CD4-positive, alpha-beta memory T cell (primary cell): ENCODE measurements at places on chromosomes 6 and 20. TPM values are rescaled to one million over a fixed set of nuclear protein-coding genes. Genes with fewer than 3 reads are reported as not detected.

DNA sequence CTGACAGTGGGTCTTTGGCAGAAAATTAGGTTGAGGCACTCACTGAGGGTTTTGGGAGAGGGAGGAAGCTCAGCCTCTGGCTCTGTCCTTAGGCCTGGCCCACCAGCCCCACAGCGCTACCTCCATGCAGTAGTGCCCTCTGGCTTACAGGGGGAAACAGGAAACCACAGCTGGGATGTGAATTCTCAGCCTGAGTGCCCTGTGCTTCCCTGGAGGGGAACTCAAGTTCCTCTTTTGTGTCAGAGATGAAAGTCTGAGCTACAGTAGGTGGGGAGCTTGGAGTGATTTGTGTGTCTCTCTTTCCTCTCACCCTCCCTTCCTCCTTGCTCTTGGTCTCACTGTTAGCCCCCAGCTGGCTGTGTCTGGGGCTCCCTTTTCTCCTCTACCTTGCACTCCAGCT is 48.2 kb upstream of the BLCAP start:
- H3K4me3 ChIP-seq, result no peak overlapping the region

GRCh38 chr20:43717616-43717995 is 9.2 kb downstream of the GTSF1L start:
- H3K36me3 ChIP-seq, result no peaks in the 10 kb centered on the region
- H3K27ac ChIP-seq, result no peak overlapping the region
- H3K4me3 ChIP-seq, result no peak overlapping the region

- DNase-seq, result no peak
- H3K4me3 ChIP-seq, result no peak overlapping the region
- H3K4me1 ChIP-seq, result peaks cover 52% of the 10 kb centered on the region
These were observed 333.0 kb downstream of the CD83 start for GRCh38 chr6:14450578-14450977.

GRCh38 chr20:20491110-20491783 is 123.3 kb downstream of the INSM1 start:
- peaks cover 5% of the 10 kb centered on the region for H3K36me3 ChIP-seq
- no peaks in the 10 kb centered on the region for H3K27me3 ChIP-seq
- no peak for DNase-seq
- H3K27ac ChIP-seq, result no peak overlapping the region

TRAPPC3L gene
- total RNA-seq, result not detected

KCNK5 gene
- total RNA-seq, result 0.79 TPM

MAVS gene
- 45.2 TPM for total RNA-seq

GRCh38 chr6:113901482-113901881 is 44.3 kb downstream of the MARCKS start:
- no peaks in the 10 kb centered on the region for H3K27me3 ChIP-seq
- no peak for DNase-seq
- H3K4me3 ChIP-seq, result no peak overlapping the region

DNA sequence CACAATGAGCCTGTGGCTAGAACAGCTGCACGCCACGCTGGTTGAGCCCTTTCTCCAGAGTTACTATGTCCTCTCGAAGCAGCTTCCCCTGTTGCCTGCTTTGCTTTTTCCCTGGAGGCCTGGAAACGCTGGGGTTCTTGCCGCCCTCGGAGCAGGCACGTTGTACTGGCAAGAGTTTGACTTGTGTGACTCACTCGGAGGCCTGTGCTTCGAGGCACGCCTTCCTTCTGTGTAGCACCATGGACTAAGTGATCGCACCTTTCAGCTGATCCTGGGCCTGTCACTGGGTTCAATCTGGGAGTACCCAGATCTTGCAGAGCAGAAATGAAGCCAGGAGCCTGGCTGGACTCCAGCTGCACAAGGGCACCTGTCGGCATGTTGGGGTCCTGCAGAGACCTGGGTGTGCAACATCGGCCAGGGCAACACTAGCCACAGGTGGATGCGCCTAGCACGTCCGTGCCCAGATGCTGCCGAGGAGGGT is 5.2 kb downstream of the INSM1 start:
- no peaks in the 10 kb centered on the region for H3K36me3 ChIP-seq
- H3K27me3 ChIP-seq, result no peaks in the 10 kb centered on the region
- no peaks in the 10 kb centered on the region for H3K4me1 ChIP-seq
- no peak overlapping the region for H3K27ac ChIP-seq
- H3K4me3 ChIP-seq, result no peak overlapping the region
- no peak for DNase-seq

DNA sequence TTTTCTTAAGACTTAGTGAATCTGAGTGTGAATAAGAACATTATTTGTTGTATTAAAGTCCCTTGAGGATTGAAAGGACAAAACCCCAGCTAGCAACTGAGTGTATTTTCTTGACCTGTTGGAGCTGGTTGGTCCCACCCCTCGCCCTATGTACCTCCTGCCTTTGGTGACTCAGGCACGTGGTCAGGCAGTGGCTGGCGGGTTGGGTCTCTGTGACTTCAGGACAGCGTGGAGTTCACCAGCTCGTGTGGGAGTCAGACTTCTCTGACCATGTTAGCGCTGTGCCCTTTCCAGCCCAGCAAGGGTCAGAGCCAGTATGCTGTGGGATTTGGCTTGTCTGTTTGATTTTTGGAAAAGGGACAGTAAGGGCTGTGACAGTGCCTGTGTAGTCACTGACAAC is 93.7 kb downstream of the SSR1 start:
- H3K4me3 ChIP-seq, result no peak overlapping the region
- DNase-seq, result no peak
- no peaks in the 10 kb centered on the region for H3K27me3 ChIP-seq

PHF3 gene
- total RNA-seq, result 119 TPM

MYLK4 gene
- total RNA-seq, result 0.38 TPM

DNA sequence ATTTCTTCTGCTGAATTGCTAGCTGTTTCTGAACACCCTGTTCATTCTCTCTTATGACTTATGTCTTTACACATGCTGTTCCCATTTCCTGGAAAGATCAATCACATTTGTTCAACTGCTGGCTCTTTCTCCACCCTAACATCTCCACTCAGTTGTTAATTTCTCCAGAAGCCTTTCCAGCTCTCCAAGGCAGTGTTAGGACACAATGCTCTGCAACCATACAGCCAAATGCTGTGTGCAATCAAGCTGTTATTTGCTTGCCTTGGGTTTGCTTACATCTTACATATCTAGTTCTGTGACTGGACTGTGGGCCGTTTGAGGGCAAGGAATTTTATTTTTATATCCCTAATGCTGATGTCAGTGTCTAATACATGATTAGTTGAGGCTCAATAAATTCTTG is 24.2 kb upstream of the CITED2 start:
- H3K4me3 ChIP-seq, result no peak overlapping the region
- H3K27me3 ChIP-seq, result no peaks in the 10 kb centered on the region
- no peaks in the 10 kb centered on the region for H3K4me1 ChIP-seq
- H3K36me3 ChIP-seq, result no peaks in the 10 kb centered on the region
- H3K27ac ChIP-seq, result no peak overlapping the region

FOXF2 gene
- total RNA-seq, result not detected

DNA sequence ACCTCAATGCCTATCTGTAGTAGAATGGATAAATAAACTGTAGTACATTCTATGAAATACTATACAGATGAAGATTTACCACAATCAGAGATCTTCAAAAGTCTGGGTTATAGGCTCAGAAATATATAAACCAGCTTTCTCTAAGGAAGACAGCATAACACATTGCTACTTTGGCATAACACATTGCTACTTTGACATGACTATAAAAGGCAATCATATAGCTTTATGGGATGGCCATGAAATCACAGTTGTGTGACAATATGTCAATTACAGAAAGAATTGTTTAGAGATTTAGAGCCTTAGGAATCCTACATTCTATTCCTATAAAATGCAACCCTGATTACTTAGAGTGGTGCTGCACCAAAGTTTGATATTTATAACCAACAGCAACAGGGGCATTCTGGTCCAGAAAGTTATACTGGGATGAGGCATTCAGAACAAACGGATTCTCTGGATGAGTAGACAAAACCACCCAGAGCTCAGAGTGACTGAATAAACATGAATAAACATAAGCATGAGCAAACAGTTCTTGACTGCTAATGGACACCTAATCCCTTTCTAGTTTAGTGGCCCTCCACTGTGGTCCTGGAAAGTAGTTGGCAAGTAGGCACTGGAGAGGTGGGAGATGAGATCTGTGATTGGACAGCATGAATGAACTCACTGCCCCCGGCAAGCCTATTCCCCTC is 12.0 kb downstream of the TTI1 start:
- no peak for DNase-seq
- no peak overlapping the region for H3K27ac ChIP-seq
- H3K27me3 ChIP-seq, result no peaks in the 10 kb centered on the region
- H3K36me3 ChIP-seq, result peaks cover 10% of the 10 kb centered on the region
- H3K4me3 ChIP-seq, result no peak overlapping the region
- no peaks in the 10 kb centered on the region for H3K4me1 ChIP-seq

DNA sequence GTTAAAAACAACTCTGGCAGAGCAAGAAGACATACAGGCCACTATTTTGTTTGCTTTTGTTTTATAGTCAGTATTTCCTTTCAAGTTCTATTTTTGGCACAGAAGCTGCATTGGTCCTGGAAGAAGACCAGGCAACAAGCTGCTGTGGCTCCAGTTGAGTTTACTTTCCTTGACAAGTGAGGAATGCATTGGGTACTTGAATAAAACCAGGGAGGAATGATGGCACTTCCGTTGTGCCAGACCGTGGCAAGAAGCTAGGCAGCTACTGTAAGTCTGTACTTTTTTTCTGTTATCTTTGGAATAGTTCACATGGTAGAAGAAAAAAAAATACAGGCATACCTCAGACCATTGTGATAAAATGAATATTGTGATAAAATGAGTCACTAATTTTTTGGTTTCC is 66.3 kb downstream of the NCOA3 start:
- no peak for DNase-seq
- peaks cover 44% of the 10 kb centered on the region for H3K4me1 ChIP-seq
- H3K36me3 ChIP-seq, result no peaks in the 10 kb centered on the region
- H3K27me3 ChIP-seq, result no peaks in the 10 kb centered on the region
- H3K4me3 ChIP-seq, result no peak overlapping the region
- no peak overlapping the region for H3K27ac ChIP-seq

CEP162 gene
- total RNA-seq, result 10.4 TPM

RSPH4A gene
- 0.39 TPM for total RNA-seq

AGER gene
- total RNA-seq, result 74.8 TPM

ZFP57 gene
- not detected for total RNA-seq

DNA sequence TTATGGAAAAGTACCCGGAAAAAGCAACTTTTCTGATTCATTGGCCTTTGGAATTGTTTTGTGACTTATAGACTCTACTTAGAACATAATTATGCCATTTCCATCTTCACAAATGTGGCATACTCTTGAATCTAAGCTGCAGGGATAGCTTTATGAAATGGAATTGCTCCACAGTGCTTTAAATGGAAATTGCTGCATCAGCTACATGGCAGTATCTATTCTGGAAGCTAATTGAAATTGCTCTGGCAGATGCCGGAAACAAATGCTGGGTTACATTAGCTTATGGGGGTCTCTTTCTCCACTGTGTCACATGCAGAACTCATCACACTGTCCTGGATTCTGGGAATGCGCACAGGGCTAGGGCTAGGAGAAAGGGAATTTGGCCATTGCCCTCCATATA is 108.9 kb downstream of the SAMD5 start:
- no peaks in the 10 kb centered on the region for H3K36me3 ChIP-seq
- DNase-seq, result no peak
- H3K4me3 ChIP-seq, result no peak overlapping the region

UCKL1 gene
- total RNA-seq, result 55.1 TPM

DNA sequence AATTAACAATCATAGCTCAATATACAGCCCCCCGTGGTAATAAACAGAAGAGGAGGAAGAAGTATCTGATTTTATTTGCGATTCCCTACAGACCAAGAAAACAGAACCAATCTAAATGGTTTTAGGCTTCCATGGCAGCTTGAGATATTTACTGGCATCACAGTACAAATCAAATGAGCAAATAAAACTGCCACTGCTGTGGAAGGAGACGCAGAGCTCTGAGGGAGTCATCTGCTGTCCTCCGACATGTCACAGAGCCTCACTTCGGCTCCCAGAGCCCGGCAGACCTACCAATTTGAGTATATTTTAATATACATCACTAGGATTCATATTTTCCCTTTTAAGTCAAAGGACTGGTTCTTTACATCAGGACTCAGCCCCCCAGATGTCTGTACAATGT is 145.2 kb upstream of the KCNQ5 start:
- no peaks in the 10 kb centered on the region for H3K4me1 ChIP-seq
- H3K4me3 ChIP-seq, result no peak overlapping the region
- H3K27ac ChIP-seq, result no peak overlapping the region
- DNase-seq, result no peak
- H3K27me3 ChIP-seq, result no peaks in the 10 kb centered on the region
- H3K36me3 ChIP-seq, result no peaks in the 10 kb centered on the region

GRCh38 chr20:51034988-51035656 is 12.2 kb upstream of the KCNG1 start:
- H3K4me3 ChIP-seq, result no peak overlapping the region
- H3K4me1 ChIP-seq, result no peaks in the 10 kb centered on the region
- peaks cover 5% of the 10 kb centered on the region for H3K27me3 ChIP-seq
- H3K27ac ChIP-seq, result no peak overlapping the region
- no peak for DNase-seq

DNA sequence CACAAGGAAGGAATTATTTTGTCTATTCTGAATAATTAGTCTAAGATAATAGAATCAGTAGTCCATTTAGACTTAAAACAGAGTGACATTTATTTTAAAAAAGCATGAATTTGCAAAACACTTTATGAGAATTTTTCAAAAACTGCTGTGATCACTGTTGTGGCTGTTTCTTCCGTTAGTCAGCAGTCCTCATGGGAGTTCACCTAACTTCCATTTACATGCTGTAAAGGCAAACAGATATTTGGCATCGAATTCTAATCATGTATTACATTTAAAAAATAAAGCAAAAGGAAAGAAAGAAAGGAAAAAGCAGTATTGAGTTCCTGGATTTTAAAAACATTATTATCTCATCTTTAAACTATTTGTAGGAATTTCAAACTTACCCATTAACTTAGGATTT is 111.8 kb downstream of the MTHFD1L start:
- no peaks in the 10 kb centered on the region for H3K36me3 ChIP-seq
- no peak overlapping the region for H3K27ac ChIP-seq
- no peak for DNase-seq
- H3K4me1 ChIP-seq, result no peaks in the 10 kb centered on the region
- H3K27me3 ChIP-seq, result no peaks in the 10 kb centered on the region

PDYN gene
- not detected for total RNA-seq

GRCh38 chr6:32967151-32968091 is 973 bp upstream of the BRD2 start:
- H3K4me1 ChIP-seq, result peaks cover 48% of the 10 kb centered on the region
- no peaks in the 10 kb centered on the region for H3K27me3 ChIP-seq

DNA sequence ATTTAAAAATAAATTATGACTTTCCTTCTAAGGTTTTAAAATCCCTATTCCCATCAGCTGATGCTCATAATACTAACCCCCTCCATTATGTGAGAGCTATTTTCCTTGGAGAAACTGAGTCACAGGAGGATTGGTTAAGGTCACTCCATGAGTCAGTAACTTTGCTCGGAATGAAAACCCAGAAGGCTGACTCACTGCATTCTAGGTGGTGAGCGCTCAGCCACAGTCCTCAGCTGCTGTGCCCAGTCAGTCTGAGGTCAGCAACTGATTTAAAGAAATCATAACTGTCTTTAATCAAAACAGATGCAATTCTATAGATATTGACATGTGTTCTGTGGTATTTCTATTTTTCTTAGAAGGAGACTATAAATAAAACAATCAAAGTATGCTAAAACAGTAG is 359.2 kb downstream of the GJA1 start:
- no peaks in the 10 kb centered on the region for H3K4me1 ChIP-seq
- no peaks in the 10 kb centered on the region for H3K27me3 ChIP-seq
- H3K36me3 ChIP-seq, result no peaks in the 10 kb centered on the region

- no peaks in the 10 kb centered on the region for H3K36me3 ChIP-seq
- no peaks in the 10 kb centered on the region for H3K27me3 ChIP-seq
- no peaks in the 10 kb centered on the region for H3K4me1 ChIP-seq
- H3K27ac ChIP-seq, result no peak overlapping the region
- DNase-seq, result no peak
- H3K4me3 ChIP-seq, result no peak overlapping the region
These were observed 93.5 kb downstream of the ESR1 start for GRCh38 chr6:151901009-151901411.
